Uterus (tissue), 4 donors: ENCODE measurements at places on chromosomes 3 and 15. TPM values are rescaled to one million over a fixed set of nuclear protein-coding genes. Genes with fewer than 3 reads are reported as not detected.
A peak's percentile ranks its signal among the peaks of the same experiment; 100 is the strongest.

- H3K36me3 ChIP-seq = no peaks in the 10 kb centered on the region
- no peaks in the 10 kb centered on the region for H3K27me3 ChIP-seq
- H3K4me1 ChIP-seq = no peaks in the 10 kb centered on the region
- no peak overlapping the region for H3K4me3 ChIP-seq
- H3K27ac ChIP-seq = no peak overlapping the region
Observed at GRCh38 chr15:88021601-88022000, 234.9 kb downstream of the NTRK3 start.

Gene SQOR
- total RNA-seq = 37.1 TPM

- H3K36me3 ChIP-seq = no peaks in the 10 kb centered on the region
- no peak for DNase-seq
- no peaks in the 10 kb centered on the region for H3K27me3 ChIP-seq
- H3K4me3 ChIP-seq = no peak overlapping the region
- no peak overlapping the region for H3K27ac ChIP-seq
- H3K4me1 ChIP-seq = no peaks in the 10 kb centered on the region
Observed at GRCh38 chr3:89098964-89099585, 8.3 kb upstream of the EPHA3 start.

DNA sequence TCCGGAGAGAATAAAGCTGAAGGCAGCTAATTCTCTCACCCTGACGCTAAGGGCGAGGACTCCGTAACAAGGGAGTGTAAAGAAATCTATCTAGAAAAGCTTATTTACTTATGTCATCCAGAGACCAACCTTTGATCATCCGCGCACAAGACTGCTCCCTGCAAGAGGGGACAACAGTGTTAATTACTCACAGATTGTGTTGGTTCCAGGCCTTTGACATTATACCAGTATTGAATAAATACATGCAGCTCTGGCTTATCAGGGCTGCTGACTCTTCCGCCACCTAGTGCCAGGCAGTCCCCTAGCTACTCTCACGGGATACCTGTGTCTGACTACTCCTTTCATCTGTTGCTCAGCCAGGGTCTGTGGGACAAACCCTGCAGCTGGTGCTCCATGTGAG is 211.7 kb downstream of the DTWD1 start:
- H3K4me1 ChIP-seq = no peaks in the 10 kb centered on the region
- H3K27me3 ChIP-seq = no peaks in the 10 kb centered on the region
- no peak overlapping the region for H3K27ac ChIP-seq
- DNase-seq = no peak
- H3K4me3 ChIP-seq = no peak overlapping the region

DNA sequence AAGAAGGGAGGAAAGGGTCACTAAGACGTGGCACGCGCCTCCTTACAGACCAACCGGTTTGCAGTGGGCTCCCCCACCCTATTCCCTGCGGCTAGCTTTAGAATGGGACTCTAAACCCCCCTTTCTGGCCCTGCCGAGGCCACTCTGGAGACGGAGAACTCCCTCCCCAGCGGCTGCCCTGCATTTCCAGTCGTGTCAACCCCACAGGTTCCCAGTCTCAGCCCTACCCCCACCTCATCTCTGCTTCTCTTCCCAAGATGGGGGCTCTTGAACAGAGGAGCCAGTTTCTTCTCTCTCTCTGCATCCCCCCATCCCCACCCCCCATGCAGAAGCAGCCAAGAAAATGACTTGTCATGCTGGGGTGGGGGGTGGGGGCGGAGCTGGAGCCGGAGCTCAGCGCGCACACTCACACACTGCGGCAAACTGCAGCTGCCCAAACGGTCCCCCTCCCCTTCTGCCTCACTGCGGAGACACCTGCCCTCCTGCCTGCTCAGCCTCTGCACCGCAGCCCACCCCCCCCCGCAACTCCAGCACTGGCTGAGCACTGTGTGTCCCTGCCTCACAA is 871 bp downstream of the MAP1A start:
- peaks cover 6% of the 10 kb centered on the region for H3K4me1 ChIP-seq
- no peaks in the 10 kb centered on the region for H3K27me3 ChIP-seq
- H3K36me3 ChIP-seq = no peaks in the 10 kb centered on the region
- DNase-seq = no peak
- H3K27ac ChIP-seq = peak overlapping the region; percentile 81

Gene PLSCR5
- total RNA-seq = not detected

DNA sequence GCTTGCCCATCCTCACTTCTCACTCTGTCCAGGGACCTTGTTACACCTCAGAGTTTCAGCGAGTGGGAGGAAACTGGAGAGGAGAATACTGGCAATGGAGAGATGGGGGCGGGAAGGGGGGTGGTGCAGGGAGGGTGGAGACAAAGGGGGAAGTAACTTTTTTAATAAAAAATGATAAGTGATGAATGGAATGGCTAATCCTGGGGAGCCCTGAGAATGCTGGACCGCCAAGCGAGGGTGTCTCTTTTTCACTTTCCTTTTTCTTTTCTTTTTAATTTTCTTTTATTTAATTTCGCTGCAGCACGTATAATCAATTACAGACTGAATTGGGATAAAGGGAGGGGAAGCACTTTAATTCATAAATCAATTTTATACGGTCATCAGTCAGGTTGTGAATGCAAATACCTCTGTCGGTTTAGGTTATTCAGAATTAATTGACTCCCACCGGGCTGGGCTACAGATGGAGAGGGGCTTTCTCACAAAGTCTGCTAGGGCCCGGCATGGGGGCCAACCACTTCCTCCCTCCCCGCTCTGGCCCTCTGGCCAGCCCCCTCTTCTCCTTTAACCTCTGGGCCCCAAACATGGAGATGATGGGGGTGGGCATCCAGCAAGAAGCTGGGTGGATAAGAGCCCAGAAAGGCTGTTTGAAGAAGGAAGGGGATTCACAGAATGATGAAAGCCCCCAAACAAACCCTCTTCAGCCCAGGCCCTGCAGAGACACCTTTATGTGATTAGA is 106.8 kb upstream of the BOC start:
- no peak for DNase-seq
- no peak overlapping the region for H3K4me3 ChIP-seq
- no peaks in the 10 kb centered on the region for H3K36me3 ChIP-seq
- no peak overlapping the region for H3K27ac ChIP-seq

GRCh38 chr15:68797191-68797590 is 23.5 kb downstream of the ANP32A start:
- H3K27me3 ChIP-seq = no peaks in the 10 kb centered on the region
- H3K4me1 ChIP-seq = peaks cover 10% of the 10 kb centered on the region
- DNase-seq = no peak
- H3K36me3 ChIP-seq = no peaks in the 10 kb centered on the region
- H3K27ac ChIP-seq = peak overlapping the region; percentile 33
- no peak overlapping the region for H3K4me3 ChIP-seq

Gene WDR76
- total RNA-seq = 8.6 TPM

- no peak for DNase-seq
- H3K27ac ChIP-seq = no peak overlapping the region
- H3K36me3 ChIP-seq = no peaks in the 10 kb centered on the region
- no peaks in the 10 kb centered on the region for H3K27me3 ChIP-seq
Observed at GRCh38 chr3:103295974-103296570, 861.3 kb downstream of the ZPLD1 start.

DNA sequence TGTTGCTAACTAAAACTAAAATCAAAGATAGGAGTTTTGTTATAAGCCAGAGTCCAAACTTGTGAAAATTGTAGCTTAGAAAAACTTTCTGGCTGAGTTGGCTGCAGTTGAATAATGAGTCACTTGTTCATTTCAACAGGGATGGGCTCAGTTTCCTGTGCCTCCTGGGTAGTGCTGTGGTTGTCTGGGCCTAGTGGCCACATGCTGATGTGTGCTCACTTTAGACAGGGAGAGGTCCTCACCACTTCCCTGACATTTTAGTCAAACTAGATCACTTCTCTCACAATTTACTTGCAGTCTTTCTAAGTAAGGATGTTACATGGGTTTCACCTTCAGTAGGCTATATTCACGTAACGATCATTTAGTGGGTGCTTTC is 6.3 kb upstream of the UBE2Q2 start:
- DNase-seq = no peak
- H3K27ac ChIP-seq = no peak overlapping the region
- no peaks in the 10 kb centered on the region for H3K27me3 ChIP-seq
- H3K4me3 ChIP-seq = no peak overlapping the region
- H3K36me3 ChIP-seq = no peaks in the 10 kb centered on the region

GRCh38 chr3:126287536-126288241 is 69.5 kb downstream of the KLF15 start:
- DNase-seq = peak; percentile 62
- no peaks in the 10 kb centered on the region for H3K36me3 ChIP-seq
- H3K27me3 ChIP-seq = no peaks in the 10 kb centered on the region
- peak overlapping the region; percentile 66 for H3K27ac ChIP-seq
- H3K4me3 ChIP-seq = peak overlapping the region; percentile 26
